ENCODE measurements at places on chromosomes 7 and 10.

DNA sequence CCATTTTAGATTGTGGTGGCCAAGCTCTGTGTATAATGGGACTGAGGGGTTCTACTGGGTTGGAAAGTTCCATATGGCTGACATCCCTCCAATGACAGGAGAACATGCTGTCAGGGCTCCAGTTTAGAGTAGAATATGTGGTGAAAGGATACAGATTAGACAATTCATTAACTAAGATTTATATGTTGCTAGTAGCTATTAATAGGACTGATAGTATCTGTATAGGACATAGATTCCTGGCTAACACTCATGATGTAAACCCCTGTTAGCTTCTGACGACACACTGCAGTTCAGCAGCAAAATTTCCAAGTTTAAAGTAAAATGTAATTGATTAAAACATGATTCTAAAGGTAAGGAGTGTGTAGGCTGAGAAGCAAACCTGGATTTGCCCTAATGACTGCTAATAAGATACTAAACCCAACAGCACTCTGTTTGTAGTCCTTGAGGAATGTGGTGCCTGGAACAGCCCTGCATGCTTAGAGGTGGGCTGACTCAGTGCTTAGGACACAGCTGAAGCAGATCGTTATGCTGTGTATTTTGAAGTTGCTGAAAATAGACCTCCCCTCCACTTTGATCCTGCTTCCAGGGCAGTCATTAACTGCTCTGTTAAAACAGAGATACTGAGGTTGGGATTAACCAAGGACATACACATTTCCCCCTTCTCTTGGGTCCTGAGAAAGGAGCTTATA, 1129.6 kb downstream of the SORCS3 start:
- DNase-seq: no peak

DNA sequence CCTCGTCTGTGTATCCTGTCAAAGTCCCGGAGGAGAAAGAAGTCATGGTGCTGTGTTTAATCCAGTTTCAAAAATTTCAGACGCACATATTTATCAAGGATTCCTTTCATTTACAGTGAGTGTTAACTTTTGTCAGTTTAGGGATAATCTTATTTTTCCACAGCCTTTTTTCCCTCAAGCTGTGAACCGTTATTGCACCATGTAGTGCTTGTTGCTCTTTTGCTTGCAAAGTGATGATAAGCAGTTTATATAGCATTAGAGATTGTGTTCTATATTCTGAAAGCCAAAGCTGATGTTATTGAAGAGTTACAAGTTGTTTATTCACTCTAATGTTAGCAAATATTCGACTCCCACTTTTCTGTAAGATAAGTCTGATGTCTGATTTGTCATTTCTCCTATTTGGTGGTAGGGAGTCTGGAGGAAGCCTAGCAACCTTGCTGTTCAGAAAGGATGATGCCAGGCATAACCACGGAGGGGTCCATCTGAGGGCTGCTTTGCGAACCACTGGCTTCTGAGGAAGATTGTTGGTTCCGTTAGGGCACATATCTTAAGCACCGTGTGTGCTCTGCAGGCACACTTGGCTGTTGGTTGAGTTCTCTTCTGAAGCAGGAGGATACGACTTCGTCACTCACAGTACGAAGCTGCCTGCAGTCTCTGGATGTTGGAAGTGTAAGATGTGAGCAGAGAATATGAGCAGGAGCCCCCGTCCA, 11.7 kb downstream of the CCNY start:
- DNase-seq: no peak

DNA sequence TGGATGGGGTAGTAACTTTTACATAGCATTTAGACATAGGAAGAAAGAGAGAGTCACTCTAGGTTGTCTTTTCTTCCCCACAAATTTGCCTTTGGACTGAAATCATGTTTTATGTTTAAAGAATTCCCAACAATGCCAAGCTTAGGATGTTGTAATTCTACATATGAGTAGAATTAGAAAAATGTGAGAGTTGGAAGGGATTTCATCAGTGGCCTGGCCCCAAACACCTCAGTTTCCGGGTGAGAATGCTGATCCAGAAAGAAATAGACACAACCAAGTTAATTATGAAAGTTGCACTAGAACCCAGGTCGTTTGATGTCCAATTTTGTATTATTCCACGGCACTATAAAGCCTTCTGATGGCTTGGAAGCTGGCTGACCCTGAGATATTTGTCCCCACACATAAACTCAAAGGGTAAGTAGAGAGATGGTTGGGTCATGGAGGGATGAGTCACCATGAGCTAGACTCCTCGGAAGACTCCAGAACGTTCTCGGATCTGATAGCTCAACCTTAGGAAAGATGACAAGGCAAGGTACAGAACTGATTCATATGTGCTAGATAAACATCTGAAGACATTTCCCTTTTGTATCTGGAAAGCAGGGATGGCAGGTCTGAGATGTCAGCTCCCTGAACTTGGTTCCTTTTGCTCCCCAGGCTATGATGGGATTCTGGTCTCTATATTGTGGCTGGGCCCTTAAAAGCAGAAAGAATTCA, 48.8 kb upstream of the SLC35B4 start:
- DNase-seq: no peak

DNA sequence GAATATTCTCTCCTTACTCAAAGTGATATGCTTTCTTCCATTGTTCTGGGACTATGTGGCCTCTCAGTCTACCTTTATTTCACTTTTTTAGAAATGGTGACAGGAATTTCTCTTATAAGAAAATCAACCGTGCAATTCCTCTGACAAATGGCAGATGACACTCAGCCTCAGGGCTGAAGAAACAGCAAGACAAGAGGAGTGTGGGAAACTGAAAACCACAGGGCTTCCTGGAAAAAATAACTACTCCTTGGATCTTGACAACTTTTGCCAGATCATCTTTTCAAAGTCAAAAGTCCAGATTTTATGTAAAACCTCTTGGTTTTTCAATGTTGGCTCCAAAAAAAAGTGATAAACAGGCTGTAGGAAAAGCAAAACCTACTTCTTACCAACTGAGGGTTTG, 121.5 kb downstream of the TYW1B start:
- no peak for DNase-seq

DNA sequence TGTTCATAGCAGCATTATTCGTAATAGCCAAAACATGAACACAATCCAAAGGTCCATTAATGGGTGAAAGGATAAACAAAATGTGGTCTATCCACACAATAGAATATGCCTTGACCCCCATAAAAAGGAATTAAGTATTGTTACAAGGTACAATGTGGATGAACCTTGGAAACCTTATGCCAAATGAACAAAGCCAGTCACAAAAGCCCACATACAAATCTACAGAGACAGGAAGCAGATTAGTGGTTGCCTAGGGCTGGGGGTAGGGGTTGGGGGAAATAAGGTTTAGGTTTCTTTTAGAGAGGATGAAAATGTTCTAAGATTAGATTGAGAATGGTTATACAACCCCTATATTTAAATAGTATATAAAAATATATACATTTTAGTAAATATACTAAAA, 34.8 kb downstream of the PIP4K2A start:
- no peak for DNase-seq

DNA sequence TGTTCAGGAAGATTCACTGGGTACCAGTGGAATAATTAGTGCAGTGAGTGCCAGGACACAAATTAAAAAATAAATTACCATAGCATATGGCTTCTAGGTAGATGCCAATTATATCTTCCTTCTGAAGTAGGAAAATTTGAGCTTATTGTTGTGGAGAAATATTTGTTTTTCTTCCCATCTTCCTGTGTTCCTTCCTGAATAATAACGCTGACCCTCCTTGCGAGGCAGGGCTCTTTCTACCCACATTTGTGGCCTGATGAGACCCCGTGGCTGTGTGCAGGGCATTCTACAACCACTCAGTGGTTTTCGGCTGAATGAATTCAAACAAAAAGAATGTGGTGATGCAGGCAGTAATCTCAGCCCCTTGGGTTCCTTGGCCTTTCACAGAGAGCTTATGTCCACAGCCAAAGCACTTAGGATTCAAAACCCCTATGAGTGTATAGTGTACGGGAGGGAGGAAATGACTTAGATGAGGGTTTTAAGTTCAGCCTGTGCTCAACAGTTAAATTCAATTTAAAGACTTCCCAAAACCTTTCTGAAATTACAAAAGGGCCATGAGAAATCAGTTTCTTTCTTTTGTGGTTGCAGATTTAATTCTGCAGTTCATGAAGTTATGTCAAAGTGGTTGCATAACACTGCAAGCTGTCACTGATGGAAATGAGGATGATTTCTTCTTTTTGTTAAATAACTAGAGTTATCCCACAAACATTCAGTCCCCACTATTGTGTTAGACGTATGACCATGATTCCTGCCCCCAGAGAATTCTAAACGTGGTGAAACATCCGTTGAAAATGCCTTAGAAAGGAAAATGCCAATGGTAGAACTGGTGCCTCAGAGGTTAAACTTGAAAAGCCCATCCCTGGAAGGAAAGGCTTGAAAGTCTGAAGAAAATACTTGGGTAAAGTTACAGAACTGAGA, 255.3 kb downstream of the FZD1 start:
- no peak for DNase-seq

DNA sequence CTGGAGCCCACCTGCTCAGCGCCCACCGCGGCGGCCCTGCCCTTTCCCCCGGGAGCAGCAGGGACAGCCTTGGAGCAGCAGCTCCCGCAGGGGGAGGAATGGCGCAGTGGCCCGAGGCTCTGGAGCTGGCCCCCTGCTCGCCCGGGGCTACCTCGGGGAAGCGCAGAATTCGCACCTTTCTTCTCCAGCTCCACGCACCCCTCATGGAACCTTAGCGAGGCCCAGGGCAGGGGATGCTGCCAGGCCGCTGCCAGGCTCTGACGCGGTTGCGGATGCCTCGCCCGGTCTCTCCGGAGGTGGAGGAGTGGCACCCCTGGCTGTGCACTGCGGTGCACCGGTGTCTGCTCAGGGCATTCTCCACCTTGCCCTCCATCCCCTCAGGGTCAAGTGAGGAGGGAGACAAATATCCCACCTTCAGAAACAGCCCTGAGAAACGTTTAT, 84.9 kb upstream of the MKI67 start:
- DNase-seq: no peak

DNA sequence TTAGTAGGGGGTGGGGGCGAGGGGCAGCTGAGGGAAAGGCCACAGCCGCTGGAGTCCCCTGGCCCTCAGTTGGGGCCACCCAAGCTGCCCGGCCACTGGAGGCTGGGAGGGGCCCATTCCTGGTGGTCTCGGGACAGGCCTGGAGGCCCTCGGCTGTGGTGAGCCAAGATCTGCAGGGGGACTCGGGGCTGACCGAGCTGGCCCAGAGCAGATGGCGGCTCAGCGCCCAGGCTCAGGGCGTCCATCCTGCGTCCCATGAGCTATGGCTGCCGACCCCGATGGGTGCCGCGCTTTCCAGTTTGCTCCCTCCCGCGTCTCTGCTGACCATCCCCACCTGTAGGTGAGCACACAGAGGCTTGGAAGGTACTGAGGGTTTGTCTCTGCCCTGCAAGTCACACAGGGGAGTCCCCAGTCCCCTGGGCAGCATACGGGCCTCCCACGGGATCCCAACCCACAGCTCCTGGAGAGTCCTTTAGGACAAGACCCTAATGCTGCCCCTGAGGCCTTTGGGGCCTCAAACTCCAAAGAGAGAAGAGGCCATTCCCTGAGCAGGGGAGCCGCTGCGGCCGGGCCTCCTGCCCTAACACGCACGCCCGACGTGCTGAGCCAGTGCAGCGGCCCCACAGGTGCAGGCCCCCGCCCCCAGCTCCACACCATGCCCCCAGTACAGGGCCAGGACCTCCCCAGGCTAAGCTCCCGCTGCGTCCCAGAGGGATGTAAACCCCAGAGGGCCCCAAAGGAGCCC, 107.2 kb downstream of the MICALL2 start:
- DNase-seq: no peak

DNA sequence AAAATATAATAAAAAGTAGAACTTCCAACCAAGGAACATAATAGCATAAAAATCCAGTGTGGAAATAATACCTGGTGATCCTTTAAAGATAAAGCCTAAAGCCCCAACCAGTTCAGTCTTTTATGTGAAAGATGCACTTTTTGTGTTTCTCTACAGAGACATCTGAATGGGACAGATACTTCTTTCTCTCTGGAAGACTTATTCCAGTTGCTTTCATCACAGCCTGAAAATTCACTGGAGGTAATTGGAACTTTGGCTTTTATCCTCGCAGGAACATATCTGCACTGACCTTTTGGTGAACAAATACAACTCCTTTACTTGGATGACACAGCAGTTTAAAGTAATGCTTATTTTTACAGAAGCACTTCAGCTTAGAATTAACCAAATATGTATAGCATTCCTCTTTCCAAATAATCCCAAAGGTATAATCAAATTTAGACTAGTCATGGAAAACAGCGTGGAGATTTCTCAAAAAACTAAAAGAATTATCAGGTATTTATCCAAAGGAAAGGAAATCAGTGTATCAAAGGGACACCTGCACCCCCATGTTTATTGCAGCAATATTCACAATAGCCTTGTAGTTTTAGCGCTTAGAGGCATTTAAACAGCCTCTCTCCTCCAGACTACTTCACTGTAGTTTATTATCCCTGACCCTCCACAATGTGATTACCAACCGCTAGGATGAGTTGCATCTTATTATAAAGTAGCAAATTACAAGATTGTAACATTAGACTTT, 16.8 kb downstream of the HNRNPA2B1 start:
- no peak for DNase-seq

GRCh38 chr7:142626420-142627035, 122.7 kb upstream of the PRSS1 start:
- DNase-seq: peak; percentile 17

- no peak for DNase-seq
Observed at GRCh38 chr10:50312464-50313437, 61.4 kb upstream of the ASAH2 start.

- DNase-seq: no peak
Observed at GRCh38 chr7:2964208-2964607, 79.5 kb downstream of the CARD11 start.

GRCh38 chr7:113086431-113086888, at the start of gene GPR85:
GPR85 (minus strand) TSS chr7:113086827; CDS start chr7:113084721, 2,106 bp downstream.
- DNase-seq: no peak

DNA sequence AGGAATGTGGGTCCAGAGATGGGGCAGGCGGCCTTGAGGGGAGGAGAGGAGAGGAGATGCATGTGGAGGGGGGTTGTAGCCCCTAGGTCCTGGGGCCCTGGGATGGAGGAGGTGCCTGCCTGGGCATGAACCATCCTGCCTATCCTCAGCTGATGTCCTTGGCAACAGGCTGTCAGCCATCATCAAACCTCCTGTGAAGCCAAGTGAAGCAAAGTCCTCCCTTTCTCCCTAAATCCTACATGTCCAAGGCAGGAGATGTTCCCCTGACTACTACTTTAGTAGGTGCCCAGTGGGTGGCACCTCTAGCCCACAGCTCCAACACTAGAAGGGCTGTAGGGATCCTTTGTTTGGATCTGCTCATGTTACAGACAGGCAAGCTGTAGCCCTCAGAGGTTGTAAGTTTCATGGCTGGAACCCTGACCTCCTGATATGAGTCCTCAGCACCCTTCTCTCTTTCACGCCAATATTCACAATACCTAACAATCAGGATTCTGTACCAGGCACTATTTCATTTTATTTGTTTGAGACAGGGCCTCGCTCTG, 66.6 kb upstream of the SYPL1 start:
- DNase-seq: peak; percentile 33

- DNase-seq: no peak
Observed at GRCh38 chr10:84063440-84063839, 75.9 kb upstream of the GHITM start.

DNA sequence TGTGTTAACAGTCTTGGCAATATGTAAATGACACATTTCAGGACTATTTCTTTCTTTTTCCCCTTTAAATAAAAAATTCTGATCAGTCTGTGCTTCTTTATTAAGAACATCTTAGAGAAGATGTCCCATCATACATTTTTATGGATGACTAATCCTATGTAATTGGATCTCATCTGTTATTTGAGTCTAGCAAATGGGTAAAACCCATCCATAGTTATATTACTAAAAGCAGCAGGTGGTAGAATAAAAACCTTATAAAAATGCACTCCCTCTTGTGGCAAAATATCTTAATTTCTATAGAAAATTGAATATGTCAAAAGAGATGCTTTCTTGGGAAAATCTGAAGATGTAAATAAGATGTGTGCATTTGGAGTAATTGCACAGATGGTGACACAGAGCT, 35.3 kb downstream of the TRRAP start:
- DNase-seq: no peak

All from SW480 (cell line).